PC-3 (cell line): ENCODE measurements at places on chromosomes 11 and 22. TPM values are rescaled to one million over a fixed set of nuclear protein-coding genes. Genes with fewer than 3 reads are reported as not detected.

Gene CNIH2
- 2.2 and 5.2 TPM in 2 replicates for total RNA-seq

Gene MRGPRF
- total RNA-seq = not detected in 2 replicates

Gene CHRDL2
- not detected in 2 replicates for total RNA-seq

Gene RIC3
- not detected in 2 replicates for total RNA-seq

DNA sequence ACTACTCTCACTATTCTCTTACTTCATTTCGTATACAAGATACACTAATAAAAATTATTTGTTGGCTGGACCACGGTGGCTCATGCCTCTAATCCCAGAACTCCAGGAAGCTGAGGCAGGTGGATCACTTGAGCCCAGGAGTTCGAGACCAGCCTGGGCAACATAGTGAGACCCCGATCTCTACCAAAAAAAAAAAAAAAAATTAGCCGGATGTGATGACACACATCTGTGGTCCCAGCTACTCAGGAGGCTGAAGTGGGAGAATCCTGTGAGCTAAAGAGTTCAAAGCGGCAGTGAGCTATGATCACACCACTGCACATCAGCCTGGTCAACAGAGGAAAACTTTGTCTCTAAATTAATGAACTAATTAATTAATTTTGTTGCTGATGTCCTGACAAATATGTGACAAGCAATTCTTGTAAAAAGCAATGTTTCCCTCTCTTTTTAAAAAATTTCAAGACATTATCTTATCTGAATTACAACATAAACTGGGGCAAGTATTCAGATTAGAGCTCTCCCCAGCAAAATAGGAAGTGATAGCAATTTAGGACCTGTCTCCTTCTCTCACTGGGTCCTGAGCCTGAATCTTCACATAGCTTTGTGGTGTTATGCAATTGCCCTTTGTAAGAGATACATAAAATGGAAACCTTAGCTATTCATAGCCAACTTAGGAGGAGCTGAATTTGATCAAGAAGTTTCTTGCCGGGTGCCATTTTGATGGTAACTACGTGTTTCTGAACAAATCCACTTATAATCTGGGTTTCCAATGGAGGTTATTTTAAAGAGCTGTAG, 17.6 kb upstream of the TMA7B start:
- H3K27me3 ChIP-seq = peaks cover 10% of the 10 kb centered on the region
- H3K36me3 ChIP-seq = no peaks in the 10 kb centered on the region
- H3K4me3 ChIP-seq = no peak overlapping the region
- DNase-seq = no peak
- H3K4me1 ChIP-seq = no peaks in the 10 kb centered on the region

- H3K4me1 ChIP-seq = peaks cover 12% of the 10 kb centered on the region
- no peaks in the 10 kb centered on the region for H3K36me3 ChIP-seq
- DNase-seq = no peak
- H3K27me3 ChIP-seq = no peaks in the 10 kb centered on the region
- no peak overlapping the region for H3K27ac ChIP-seq
Measured at GRCh38 chr11:109974523-109974922, 118.7 kb upstream of the ZC3H12C start.

DNA sequence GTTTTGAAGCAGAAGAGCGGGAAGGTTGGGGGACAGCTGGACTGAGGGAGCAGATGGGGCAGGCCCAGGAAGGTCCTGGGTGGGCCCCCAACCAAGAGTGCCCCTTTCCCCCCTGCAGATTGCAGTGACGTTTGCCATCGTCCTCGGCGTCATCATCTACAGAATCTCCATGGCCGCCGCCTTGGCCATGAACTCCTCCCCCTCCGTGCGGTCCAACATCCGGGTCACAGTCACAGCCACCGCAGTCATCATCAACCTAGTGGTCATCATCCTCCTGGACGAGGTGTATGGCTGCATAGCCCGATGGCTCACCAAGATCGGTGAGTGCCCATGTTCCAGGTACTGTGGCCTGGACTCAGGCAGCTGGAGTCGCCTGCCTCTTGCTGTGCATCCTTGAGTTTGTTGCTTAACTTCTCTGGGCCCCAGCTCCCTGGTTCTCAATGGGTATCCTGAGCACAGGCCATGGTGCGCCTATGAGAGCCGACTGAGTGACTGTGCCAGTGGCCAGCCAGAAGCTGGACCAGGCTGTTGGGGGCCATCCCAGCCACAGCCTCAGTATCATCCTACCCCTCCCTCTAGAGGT, 42.0 kb upstream of the FADD start:
- no peaks in the 10 kb centered on the region for H3K27me3 ChIP-seq
- H3K27ac ChIP-seq = peak overlapping the region; percentile 97
- H3K36me3 ChIP-seq = peaks cover 48% of the 10 kb centered on the region
- DNase-seq = no peak

DNA sequence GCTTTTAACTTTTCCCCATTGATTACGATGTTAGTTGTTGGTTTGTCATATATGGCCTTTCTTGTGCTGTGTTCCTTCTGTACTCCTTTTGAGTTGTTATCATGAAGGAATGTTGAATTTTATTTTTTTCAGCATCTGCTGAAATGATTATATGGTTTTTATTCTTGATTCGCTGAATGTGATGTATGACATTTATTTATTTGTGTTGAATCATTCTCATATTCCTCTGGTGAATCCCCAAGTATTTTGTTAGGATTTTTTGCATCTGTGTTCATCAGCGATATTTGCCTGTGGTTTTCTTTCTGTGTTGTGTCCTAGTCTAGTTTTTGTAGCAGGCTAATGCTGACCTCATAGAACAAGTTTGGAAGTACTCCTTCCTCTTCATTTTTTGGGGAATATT, 78.2 kb downstream of the GGT1 start:
- DNase-seq = peak; percentile 35
- H3K27me3 ChIP-seq = peaks cover 41% of the 10 kb centered on the region
- no peaks in the 10 kb centered on the region for H3K4me1 ChIP-seq
- no peak overlapping the region for H3K27ac ChIP-seq
- no peaks in the 10 kb centered on the region for H3K36me3 ChIP-seq
- no peak overlapping the region for H3K4me3 ChIP-seq

- H3K4me3 ChIP-seq = no peak overlapping the region
- no peak for DNase-seq
- H3K36me3 ChIP-seq = no peaks in the 10 kb centered on the region
- H3K4me1 ChIP-seq = peaks cover 4% of the 10 kb centered on the region; the same call in 1 of the 2 replicates
Measured at GRCh38 chr11:6360183-6360582, 30.1 kb upstream of the SMPD1 start.

DNA sequence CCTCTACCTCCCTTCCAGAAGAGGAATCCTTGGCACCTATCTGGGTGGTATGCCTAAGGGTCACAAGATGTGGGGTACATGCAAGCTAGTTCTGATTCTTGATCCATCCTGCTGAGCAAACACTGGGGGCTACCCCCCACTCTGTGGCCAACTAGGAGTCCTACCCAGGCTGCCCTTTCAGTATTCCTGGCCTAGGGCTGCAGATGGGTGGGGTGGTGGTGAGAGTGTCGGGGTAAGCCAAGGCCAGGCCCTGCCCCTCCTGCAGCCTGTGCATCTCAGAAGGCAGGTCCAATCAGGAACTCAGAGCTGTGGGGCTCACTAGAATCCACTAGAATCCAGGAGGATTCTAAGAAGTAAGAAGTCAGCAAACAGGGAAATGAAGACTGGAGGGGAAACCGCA, 10.9 kb downstream of the SSH3 start:
- no peak overlapping the region for H3K4me3 ChIP-seq
- H3K27ac ChIP-seq = no peak overlapping the region
- H3K27me3 ChIP-seq = no peaks in the 10 kb centered on the region
- peaks cover 7% of the 10 kb centered on the region; the same call in 1 of the 2 replicates for H3K36me3 ChIP-seq
- no peak for DNase-seq
- H3K4me1 ChIP-seq = peaks cover 33% of the 10 kb centered on the region

GRCh38 chr11:10608584-10608983, 40.1 kb upstream of the LYVE1 start:
- H3K4me3 ChIP-seq = no peak overlapping the region
- DNase-seq = no peak
- H3K4me1 ChIP-seq = 0 out of 2 replicates have a peak, but pooled peaks cover 4% of the 10 kb centered on the region
- H3K36me3 ChIP-seq = no peaks in the 10 kb centered on the region
- no peak overlapping the region for H3K27ac ChIP-seq

- H3K4me3 ChIP-seq = peak overlapping the region; percentile 37; the same call in 1 of the 2 replicates
- peaks cover 12% of the 10 kb centered on the region for H3K4me1 ChIP-seq
- H3K27me3 ChIP-seq = no peaks in the 10 kb centered on the region
- peak; percentile 40 for DNase-seq
- H3K36me3 ChIP-seq = no peaks in the 10 kb centered on the region
Measured at GRCh38 chr22:40107851-40108378, 69.8 kb upstream of the TNRC6B start.

GRCh38 chr11:36464720-36465119, 45.4 kb downstream of the TRAF6 start:
- no peaks in the 10 kb centered on the region for H3K4me1 ChIP-seq
- no peak overlapping the region for H3K27ac ChIP-seq
- H3K4me3 ChIP-seq = no peak overlapping the region
- no peaks in the 10 kb centered on the region for H3K36me3 ChIP-seq
- DNase-seq = no peak

DNA sequence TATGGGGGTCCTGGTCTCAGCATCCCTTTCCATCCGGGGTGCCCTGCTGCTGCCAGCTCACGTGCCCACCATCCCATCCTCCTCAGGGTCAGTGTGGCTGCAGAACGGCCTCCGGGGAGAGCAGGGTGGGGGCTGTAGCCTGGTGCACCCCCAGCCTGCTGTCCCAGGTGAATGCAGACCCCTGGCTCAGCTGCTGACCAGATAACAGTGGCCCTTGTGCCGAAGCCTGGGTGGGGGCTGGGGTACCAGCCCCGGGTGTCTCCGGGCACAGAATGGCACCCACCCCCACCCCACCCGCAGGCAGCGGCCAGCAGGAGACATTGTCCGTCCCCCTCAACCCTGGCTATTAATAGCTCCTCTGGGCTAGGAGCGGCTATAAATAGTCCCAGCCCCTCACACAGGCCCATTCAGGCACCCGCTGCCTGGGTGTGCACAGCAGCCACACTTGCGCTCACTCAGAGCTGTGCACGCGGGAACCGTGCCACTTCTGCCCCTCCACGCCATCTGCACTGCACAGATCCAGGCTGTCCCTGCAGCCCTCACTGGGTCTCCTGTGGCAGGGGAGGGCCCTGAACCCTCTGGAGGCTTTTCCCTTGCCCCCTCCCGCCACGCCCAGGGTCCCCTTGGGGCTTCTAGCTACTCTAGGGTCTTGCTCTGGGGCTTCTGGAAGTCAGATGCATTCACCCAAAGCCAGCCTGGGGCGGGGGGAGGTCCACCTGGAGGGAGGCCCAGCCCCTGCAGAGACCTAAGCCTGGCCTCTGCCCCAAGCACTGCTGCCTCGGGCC, 18.7 kb downstream of the CRELD2 start:
- no peak for DNase-seq
- peaks cover 13% of the 10 kb centered on the region for H3K4me1 ChIP-seq
- H3K27me3 ChIP-seq = no peaks in the 10 kb centered on the region

GRCh38 chr11:111944651-111945051, 7.5 kb downstream of the DIXDC1 start:
- H3K4me1 ChIP-seq = peaks cover 9% of the 10 kb centered on the region
- H3K27ac ChIP-seq = peak overlapping the region; percentile 35
- DNase-seq = peak; percentile 47
- no peaks in the 10 kb centered on the region for H3K27me3 ChIP-seq
- no peak overlapping the region for H3K4me3 ChIP-seq

DNA sequence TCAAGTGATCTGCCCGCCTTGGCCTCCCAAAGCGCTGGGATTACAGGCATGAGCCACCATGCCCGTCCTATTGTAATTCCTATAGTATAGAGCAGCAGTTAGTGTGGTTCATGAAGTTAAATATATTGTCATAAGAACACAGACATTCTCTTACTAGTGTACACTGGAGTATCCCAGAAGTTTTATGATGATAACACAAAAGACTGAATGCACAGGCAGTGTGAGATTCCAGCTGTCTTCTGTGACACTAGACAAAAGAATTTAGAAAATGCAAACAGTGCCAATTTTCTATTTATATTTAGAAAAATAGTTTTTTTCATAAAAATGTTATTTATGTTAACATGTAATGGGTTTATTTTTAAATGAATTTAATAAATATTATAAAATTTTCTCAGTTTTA, 39.4 kb upstream of the RBX1 start:
- no peak overlapping the region for H3K27ac ChIP-seq
- H3K27me3 ChIP-seq = no peaks in the 10 kb centered on the region
- no peak for DNase-seq
- H3K4me3 ChIP-seq = no peak overlapping the region
- H3K4me1 ChIP-seq = no peaks in the 10 kb centered on the region
- no peaks in the 10 kb centered on the region; the same call in 1 of the 2 replicates for H3K36me3 ChIP-seq

DNA sequence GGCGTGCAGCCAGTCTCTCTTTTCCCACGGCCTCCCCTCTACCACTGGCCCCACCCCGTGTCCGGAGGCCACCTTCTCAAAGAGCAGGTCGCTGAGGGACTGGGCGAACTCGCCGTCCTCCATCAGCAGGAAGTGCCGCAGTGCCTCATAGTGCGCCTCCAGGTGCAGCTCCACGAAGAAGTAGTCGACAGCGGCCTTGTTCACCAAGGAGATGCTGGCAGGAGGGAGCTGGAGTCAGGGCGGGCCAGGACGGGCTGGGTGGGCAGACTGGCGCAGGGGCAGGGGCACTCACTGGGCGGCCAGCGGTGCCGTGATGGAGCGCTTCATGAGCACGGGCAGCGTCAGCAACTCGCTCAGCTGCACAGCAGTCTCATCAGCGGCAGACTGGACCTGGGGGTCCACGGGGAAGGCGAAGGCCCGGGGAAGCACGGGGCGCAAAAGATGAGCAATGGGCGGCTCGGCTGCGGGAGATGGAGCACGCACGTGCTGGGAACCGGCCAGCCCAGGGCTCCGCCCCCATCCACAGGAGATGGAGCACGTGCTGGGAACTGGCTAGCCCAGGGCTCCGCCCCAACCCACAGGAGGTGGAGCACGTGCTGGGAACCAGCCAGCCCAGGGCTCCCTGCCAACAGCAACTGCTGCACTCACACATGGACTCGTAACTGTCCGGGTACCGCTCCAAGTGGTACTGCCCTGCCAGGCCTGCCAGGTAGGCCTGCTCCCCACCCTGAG, 18.4 kb downstream of the SELENOO start:
- H3K4me1 ChIP-seq = no peaks in the 10 kb centered on the region
- peaks cover 5% of the 10 kb centered on the region; the same call in 1 of the 2 replicates for H3K36me3 ChIP-seq
- no peak overlapping the region for H3K27ac ChIP-seq
- DNase-seq = peak; percentile 51

- DNase-seq = peak; percentile 52
- H3K4me1 ChIP-seq = peaks cover 9% of the 10 kb centered on the region
- H3K27ac ChIP-seq = no peak overlapping the region
- peaks cover 3% of the 10 kb centered on the region; the same call in 1 of the 2 replicates for H3K27me3 ChIP-seq
Measured at GRCh38 chr11:124717786-124718651, 21.7 kb upstream of the NRGN start.
